ENCODE measurements at places on chromosomes 12 and 14. TPM values are rescaled to one million over a fixed set of nuclear protein-coding genes. Genes with fewer than 3 reads are reported as not detected.

SLC24A4 gene
- total RNA-seq, result under 0.01 TPM

KIF5A gene
- total RNA-seq, result under 0.01 TPM

LRRC43 gene
- total RNA-seq, result 0.44 TPM

PRKD1 gene
- total RNA-seq, result 8.5 TPM

LRRIQ1 gene
- under 0.01 TPM for total RNA-seq

SPIC gene
- total RNA-seq, result not detected

RPGRIP1 gene
- total RNA-seq, result 0.20 TPM

OR2AP1 gene
- total RNA-seq, result not detected
